ENCODE measurements at places on chromosomes 12 and 14.

GRCh38 chr14:54194501-54194900 is 202.3 kb upstream of the CDKN3 start:
- no peak for DNase-seq

GRCh38 chr14:106802413-106803364 is 1276.3 kb downstream of the TMEM121 start:
- no peak for DNase-seq

- DNase-seq = no peak
These were observed 41.3 kb upstream of the MSRB3 start for GRCh38 chr12:65237153-65237552.

DNA sequence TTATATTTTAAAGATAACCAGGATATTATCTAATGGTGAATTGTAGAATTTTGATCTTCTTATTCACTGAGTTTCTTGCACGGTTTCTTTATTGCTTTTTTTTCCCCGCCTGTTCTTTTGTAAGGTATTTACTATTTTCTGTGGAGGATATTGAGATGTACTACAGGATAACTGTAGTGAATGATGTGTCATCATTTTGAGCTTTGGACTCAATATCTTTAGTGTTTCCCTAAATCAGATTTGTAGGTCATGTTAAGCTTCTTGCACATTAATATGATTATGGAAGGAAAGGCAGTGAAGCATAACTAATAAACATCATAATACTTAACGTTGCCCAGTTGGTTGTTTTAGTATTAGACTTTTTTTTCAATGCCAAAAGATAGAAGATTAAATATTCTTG is 81.4 kb downstream of the FBXO33 start:
- no peak for DNase-seq

DNA sequence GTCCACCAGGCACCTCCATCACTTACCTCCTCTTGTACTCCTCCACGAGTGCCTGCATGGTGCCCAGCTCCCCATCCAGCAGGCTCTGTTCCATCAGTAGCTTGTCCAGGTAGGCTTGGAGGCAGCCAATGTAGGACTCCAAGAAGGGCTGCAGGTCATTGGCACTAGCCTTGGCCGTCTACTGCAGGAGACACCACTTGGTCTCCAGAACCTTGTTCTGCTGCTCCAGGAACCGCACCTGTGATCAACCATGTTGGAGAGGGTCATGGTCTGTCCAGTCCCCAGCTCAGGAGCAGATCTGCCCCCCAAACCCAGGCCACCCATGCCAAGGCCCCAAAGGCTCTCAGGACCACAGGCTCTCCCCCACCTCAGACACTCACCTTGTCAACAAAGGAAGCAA is 23.9 kb downstream of the KRT76 start:
- DNase-seq = no peak

- no peak for DNase-seq
These were observed 260.6 kb upstream of the GARIN6 start for GRCh38 chr12:99386907-99387306.

DNA sequence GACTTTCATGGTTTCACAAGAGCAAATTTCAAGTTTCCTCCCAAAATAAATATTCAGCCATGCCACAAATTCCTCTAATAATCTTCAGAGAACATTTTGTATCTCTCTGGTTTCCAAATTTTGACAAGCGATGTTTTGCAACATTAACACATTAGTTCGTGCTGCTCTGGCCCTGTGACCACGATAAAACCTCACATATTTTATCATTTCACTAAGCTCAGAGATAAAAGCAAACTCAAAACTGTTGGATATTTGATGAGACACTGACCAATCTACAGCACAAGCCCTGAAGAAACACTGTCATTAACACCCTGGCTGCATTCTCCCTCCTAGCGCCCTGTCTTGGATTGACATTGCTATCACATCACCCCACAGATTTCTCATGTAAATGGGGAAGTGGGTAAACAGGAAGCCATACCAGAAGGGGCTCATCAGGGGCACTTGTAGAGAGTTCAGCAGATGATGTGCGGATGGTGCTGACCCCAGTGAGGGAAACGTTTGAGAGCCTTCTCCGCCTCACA is 264.3 kb downstream of the PRKD1 start:
- no peak for DNase-seq

- DNase-seq = no peak
These were observed 36.5 kb downstream of the CMKLR1 start for GRCh38 chr12:108302403-108303311.

GRCh38 chr14:78202163-78202562 is 32.0 kb downstream of the NRXN3 start:
- no peak for DNase-seq

DNA sequence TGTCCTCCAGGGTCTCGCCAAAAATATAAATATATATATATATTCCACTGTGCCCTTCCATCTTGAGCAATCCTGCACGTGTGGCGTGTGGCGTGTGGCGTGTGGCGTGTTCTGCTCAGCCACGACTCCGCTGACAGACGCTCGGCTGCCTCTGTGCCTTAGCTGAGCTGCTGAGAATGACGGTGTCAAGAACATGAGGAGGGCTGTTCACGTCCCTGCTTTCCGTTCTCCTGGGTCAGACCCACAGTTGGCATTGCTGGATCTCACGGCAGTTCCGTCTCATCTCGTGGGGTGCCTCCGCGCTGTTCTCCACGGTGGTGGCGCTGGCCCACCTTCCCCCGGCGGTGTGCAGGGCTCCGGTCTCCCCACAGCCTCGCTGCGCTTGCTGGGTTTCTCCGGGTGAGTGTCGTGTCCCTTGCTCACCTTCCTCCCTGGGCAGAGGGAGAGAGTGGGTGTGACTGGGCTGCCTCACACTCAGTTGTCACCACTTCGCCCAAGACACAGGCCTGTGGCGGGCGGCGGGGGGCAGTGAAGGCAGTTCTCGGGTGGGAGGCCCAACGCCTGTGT is 9.4 kb downstream of the GPR132 start:
- DNase-seq = no peak

- DNase-seq = no peak
These were observed 63.6 kb downstream of the STXBP6 start for GRCh38 chr14:24986206-24986893.

DNA sequence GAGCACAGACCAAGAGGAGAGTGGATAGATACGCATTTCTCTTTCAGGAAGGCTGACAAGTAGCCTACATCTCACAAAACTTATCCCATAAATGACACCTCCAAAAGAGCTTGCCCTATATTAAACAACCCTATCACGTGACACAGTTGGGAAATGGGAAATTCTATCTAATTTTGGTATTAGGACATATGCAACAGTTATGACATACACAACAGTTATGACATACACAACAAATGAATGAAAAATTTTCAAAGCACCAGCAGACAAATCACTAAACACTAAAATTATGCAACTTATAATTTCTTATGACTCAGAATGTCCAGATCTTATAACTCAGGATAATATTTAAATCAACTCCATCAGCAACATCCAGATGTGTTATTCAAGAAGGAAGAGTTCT is 54.1 kb downstream of the DUSP16 start:
- no peak for DNase-seq

DNA sequence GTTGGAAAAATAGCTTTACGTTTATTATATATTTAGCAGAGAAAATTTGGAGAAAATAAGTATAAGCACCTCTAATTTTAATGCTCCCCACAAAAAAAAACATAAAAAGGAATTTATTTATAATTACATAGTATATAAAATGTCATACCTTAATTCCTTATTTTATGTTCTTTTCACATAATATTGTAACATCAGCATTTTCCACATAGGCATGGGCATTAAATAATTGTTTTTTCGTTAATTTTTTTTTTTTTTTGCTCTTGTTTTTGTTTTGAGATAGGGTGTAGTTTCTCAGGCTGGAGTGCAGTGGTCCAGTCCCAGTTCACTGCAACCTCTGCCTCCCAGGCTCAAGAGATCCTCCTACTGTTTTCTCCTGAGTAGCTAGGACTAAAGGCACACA is 329.8 kb upstream of the FOXG1 start:
- no peak for DNase-seq

GRCh38 chr12:32893458-32893857 is 3.1 kb downstream of the PKP2 start:
- DNase-seq = no peak

DNA sequence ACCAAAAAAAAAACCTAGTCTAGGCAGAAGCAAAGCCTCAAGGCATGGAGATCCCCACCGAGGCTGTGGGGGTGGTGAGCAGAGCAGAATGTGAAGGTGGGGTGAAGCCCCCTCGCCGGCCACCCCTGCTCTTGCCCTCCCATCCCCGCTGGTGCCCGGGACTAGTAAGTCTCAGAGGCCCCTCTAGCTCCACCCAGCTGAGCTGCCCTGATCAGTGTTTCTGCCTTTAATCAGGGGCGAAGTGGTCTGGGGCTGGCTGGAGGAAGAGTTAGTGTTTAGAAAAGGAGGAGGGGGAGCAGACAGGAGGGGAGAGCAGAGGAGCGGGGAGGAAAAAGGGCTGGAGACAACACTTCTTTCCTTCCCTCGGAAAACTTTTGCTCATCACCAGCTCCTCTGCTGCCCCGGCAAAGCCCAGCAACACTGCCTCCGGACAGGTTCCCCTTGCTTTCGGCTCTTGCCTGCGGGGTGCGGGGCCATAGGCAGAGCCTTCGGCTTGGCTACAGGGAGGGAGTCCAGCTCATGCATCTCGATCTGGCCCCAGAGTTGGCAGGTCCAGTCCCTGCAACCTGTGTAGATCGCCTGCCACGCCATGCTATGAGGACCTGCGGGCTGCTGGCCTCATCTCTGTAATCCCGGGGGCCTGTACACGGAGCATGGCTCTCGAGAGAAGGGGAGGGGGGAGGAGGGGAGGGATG is 3.4 kb upstream of the DLK1 start:
- DNase-seq = no peak

DNA sequence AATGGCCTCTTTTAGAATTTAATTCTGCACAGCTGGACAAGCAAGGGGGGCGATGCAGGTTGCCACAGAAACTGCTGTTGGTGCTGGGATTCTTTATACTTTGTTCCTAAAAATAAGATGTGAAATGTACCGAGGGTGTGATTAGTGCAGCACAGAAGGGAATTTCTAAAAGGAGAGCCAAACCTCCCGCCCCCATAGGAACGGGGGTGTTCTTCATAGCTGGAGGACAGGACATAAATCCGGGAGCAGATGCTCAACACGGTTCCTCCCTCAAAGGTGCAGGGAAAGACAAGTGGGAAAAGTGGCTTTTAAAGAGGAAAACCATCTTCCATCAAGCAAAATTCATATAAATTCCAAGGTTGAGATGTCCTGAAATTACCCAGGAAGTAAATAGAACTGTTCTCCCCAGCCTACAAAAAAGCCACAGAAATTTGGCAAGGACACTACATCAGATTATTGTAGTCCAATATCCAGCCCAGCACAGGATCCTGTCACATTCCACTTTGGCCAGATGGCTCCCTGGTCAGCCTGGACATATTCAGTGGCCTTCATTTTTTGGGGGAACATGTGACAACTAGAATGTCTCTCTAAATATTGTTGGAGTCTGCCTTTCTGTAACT is 51.4 kb upstream of the TMX1 start:
- DNase-seq = no peak

- no peak for DNase-seq
These were observed 19.3 kb downstream of the CCDC62 start for GRCh38 chr12:122793685-122794106.

- no peak for DNase-seq
These were observed 965 bp upstream of the NOS1 start for GRCh38 chr12:117362391-117362790.

DNA sequence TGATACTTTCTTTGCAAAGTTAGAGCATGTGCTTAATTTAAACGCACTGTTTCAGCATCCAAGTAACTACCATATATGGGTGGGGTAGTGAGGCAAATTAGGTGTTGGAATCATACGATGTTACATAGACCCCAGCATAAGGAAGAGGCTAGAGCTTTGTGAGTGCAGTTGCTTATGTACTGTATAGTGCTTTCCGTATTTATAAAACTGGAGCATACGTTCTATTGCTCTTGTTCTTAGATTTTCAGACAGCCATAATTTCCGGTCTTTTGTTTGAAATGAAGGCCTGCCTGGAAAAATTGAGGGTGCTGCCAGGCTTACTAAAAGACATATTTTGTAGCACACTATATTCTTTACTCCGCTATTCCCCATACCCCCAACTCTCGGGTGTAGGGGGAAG is 335.7 kb downstream of the FOXG1 start:
- DNase-seq = no peak

DNA sequence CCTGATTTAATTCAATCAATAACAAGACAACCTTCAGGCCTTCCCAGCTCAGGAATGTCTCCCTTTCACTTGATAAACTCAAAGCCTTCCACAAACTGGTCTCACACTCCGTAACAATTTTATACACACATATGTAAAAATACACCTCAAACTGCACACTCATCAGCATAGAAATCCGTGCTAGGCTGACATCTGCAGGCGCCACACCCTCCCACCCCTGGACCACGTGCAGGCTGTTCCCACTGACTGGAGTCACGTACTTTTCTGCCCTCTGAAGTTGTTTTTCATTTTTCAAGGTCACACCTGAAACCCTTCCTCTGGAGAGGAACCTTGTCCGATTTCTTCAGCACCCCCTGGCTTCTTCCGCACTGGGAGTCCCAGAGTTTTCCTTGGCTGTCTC is 27.6 kb downstream of the FBXO21 start:
- no peak for DNase-seq

DNA sequence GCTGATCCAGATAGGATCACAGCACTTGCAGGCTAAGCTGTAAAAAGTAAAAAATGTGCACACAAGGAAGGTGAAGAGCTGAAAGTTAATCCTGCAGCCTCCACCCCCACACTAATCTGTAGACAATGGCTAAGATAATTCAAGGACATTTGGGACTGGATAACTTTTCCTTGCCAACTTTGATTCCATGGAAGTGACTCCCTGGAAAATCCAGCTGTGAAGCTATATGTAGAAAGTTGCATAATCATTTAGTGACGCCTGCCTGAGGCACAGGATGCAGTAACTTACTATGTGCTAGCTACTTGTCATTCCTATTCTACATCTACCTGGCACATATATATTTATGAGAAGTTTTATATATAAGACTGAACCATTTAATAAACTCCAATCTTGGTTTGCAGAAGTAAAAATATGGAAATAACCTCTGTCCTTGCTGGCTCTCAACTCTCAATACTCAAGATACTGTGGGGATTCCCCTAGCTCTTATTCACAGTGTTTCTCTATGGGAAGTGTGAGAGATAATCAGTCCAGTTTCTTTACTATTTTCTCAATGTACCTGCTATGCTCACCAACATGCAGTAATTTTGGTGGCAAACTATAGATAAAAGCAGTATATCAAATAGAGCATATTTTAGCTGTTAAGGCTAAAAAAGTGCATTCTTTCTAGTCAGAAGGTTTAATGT is 14.8 kb downstream of the LDHB start:
- DNase-seq = no peak

Data from esophagus squamous epithelium (tissue), 5 donors.